Activated naive CD4-positive, alpha-beta T cell treated with anti-CD3 and anti-CD28 coated beads, Interleukin-2, amount 50 U/mL, for 72 hours (primary cell): ENCODE measurements at places on chromosomes 7 and 10.
A peak's percentile ranks its signal among the peaks of the same experiment; 100 is the strongest.

- no peak for DNase-seq
These were observed 170.4 kb downstream of the BMPER start for GRCh38 chr7:34075523-34076370.

GRCh38 chr10:13268310-13268709 lies 31.6 kb downstream of the PHYH start:
- no peak for DNase-seq

GRCh38 chr7:21526007-21526406 lies 16.8 kb upstream of the DNAH11 start:
- no peak for DNase-seq

DNA sequence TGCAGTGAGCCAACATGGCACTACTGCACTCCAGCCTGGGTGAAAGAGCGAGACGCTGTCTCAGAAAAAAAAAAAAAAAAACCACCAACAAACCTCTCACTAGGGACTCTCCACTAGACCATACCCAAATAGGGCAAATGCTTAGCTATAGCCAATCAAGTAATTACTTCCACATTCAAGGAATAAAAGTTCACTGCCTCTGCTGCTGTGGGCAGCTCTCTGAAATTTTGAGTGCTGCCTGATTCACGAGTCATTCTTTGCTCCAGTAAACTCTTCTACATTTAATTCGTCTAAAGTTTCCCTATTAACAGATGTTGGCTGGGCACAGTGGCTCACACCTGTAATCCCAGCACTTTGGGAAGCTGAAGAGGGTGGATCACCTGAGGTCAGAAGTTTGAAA lies 4.7 kb upstream of the NRBF2 start:
- DNase-seq, result no peak

- no peak for DNase-seq
These were observed 21.9 kb downstream of the EIF3B start for GRCh38 chr7:2376351-2377154.

GRCh38 chr10:12832096-12832495 lies 169.4 kb downstream of the CCDC3 start:
- DNase-seq, result no peak

- no peak for DNase-seq
These were observed 5.6 kb upstream of the MALSU1 start for GRCh38 chr7:23293500-23294073.

GRCh38 chr10:8705415-8705814 lies 650.9 kb downstream of the GATA3 start:
- no peak for DNase-seq

GRCh38 chr7:41315764-41316163 lies 387.1 kb downstream of the INHBA start:
- no peak for DNase-seq

DNA sequence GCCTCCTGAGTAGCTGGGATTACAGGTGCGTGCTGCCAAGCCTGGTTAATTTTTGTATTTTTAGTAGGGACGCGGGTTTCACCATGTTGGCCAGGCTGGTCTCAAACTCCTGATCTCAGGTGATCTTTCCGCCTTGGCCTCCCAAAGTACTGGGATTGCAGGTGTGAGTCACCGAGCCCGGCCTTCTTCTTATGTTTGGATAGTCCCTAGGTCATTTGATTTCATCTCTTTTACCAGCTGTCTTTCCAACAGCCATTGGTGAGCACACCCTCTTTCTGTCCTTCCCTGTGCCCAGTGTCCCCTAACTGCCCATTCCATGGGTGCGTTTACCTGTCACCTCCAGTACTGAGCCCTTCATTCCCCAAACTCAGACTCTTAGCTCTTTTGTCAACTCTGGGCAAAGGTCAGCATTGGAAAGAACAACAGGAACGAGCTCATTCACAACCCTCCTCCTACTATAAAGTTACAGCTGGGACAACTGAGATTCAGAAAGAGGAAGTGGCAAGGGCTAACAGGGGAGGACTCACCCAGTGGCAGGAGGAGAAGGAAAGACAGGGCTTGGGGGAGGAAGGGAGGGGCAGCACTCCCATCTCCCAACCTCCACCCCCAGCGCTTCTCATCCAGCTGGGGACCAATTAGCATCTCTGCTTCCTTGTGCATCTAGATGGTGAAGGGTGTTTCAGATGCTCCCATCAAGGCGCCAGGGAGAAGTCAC lies 5.6 kb downstream of the SSC4D start:
- DNase-seq, result no peak

DNA sequence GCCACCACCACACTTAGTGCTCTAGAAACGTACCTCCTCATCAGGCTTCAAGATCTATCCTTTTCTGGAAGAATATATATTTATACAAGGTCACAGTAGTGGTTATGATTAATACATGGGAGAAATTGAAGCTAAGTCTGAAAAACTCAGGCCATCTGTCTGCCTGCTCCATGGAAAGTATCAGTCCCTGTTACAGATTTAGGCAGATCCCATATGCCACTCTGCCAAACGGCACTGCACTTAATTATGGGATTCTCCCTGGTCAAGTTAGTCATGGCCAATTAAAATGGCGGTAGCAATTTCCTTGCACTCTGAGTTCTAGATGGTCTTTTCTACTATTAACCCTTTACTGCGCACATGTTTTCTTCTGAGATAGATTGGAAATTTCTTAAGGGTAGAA lies 740.0 kb downstream of the SUGCT start:
- no peak for DNase-seq

- DNase-seq, result no peak
These were observed 425.9 kb downstream of the LRMDA start for GRCh38 chr10:75857269-75857846.

GRCh38 chr10:127563718-127564553 lies 14.8 kb downstream of the NPS start:
- DNase-seq, result peak; percentile 65

DNA sequence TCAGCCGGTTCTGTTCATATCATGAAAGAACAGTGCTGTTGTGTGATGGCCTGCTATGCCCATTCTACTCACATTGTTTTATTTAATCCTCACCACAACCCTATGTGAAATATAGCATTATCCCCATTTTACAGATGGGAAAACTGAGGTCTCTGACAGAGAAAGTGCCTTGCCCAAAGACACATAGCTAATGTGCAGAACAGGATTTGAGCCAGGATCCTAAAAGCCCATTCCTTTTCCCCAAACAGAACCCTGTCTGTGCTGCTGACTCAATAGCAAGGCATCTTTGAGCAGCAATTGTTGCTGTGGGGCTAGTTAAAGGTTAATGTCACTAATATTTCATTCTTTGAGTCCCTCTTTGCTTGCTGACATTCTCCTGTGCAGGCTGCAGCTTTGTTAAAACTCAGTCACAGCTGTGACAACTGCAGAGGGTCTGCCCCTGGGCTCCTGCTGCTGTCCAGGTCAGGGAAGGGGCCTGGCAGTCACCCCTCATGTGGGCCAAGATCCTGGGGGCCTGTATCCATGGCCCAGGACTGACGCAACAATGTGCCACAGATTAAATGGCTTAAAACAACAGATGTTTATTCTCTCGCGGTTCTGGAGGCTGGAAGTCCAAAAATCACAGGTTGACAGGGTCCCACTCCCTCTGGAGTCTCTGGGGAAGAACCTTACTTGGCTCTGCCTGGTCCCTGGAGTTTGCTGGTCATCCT lies 40.4 kb downstream of the AFAP1L2 start:
- DNase-seq, result no peak

DNA sequence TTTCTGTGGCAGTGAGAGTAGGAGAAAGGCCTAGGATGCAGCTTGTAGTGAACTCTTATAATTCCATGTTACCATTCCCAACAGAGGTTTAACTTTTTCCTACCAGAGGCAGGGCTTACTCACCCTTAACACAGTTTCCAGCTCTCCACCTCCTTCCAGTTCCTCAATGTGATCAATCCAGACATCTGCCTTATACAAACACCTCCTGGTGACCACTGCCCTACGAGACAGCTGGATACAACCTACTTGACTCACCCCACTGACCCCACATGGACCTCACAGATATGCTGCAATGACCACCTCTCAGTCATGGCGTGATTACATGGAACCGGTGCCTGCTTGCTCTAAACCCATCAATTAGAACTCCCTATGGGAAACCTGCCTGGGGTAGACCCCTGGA lies 326.5 kb downstream of the TNS3 start:
- DNase-seq, result no peak

DNA sequence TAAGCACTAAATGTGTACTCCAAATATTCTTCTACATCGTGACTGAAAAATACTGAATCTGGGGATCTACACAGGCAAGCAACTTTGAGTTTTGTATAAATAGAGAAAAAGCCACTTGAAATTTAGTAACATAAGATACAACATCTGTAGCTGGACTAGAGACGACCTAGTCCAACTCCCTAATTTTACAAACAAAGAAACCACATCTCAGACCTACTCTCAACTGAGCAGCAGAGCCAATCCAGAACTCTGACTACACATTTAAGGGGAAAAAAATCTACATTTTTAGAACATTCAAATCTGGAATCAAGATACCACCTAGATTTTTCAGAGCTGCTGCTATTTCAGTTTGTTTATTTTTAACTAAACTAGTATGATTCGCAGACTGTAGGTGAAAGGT lies 88.9 kb downstream of the CABCOCO1 start:
- DNase-seq, result no peak

GRCh38 chr7:151289891-151290290 lies 41.4 kb upstream of the SMARCD3 start:
- no peak for DNase-seq

DNA sequence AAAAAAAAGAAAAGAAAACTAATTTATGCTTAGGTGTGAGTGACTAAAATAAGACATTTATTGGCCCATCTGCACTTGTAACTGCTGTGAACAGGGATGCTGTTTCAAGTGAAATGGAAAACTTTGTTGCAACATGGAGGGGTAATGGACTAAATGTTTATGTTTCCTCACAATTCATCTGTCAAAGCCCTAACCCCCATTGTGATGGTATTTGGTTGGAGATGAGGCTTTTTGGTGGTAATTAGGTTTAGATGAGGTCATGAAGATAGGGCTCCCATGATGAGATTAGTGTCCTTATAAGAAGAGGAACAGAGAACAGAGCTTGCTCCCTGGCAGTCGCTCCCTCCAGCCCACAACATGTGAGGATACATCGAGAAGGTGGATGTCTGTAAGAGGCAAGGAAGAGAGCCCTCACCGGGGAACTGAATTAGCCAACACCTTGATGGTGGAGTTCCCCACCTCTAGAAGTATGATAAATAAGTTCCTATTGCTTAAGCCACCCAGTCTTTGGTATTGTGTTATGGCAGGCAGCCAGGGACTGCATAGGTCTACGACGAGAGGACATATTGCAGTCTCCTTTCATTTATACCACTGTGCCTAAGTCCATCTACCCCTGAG lies 28.6 kb upstream of the VCL start:
- no peak for DNase-seq

DNA sequence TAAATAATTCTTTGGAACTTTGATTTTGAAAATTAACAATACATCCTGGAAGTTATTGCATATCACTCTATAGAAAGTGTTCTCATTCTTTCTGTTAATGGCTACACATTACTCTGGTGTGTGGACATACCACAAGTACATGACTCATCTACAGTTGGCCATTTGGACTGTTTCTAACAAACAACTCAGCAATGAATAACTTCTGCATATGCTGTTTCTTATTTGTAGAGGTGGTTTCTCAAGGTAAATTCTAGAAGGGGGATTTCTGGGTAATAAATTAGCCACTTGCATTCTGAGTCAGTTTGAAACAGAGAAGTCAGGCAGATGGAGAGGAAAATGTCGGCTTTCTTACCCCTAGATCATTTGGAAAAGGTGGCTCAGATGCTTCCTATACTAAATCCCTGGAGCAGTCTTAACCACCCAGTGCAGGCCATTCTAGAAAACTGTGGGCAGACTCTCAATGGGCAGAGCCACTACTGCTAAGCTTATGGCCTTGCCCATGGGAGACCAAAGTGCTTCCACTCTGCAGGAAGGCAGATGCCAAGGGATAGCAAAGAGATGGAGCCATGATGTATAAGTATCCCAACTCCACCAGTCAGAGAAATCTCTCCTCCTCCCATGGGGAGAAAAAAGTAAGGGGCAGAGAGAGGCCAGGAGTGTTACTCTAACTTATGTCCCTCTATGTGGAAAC lies 194.0 kb upstream of the PLPP4 start:
- DNase-seq, result no peak

DNA sequence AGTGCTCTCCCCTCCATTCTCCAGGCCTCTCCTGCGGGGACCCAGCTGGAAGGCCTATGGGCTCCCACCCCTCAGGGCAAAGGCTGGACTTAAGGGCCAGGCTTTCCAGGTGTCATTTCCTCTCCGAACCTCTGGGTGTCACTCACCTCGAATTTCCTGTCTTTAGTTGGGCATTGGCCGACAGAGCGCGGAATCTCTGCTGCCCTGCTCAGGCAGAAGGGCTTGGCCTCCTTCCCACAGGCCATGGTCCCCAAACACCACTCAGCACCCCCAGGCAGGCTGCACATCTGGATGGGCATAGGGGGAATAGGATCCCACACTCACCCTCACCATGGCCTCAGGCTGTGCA lies 212.9 kb downstream of the CCSER2 start:
- DNase-seq, result no peak

DNA sequence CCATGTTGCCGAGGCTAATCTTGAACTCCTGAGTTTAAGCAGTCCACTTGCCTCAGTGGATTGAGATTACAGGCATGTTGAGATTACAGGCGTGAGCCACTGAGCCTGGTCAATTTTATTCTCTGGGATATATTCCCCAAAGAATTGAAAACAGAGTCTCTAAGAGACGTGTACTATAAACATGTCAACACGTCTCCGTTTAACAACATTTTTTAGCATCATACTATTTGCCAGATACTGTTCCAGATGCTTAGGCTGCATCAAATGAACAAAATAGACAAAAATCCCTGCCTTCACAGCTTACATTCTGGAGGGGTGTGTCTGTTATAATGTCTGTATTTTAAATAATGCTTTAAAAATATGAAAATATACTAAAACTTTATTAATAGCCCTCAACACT lies 54.1 kb upstream of the PRKG1 start:
- DNase-seq, result no peak

DNA sequence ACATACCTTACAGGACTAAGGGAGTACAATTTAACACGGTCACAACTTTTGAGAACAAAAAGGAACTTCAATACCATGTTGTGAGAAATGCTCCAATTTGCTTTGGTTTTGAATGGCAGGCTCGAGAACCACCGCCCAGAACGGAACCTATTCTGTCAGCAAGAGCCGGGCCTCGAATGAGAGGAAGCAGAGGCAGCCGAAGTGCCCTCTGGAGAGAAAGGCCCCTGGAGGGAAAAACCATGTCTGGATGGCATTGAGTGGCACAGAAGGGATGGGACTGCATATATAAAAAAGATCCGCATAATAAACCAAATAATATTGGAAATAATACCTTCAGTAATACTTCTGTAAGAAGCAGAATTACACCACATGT lies 85.6 kb downstream of the CHST15 start:
- no peak for DNase-seq

GRCh38 chr7:141339603-141340002 lies 211.6 kb upstream of the AGK start:
- no peak for DNase-seq

DNA sequence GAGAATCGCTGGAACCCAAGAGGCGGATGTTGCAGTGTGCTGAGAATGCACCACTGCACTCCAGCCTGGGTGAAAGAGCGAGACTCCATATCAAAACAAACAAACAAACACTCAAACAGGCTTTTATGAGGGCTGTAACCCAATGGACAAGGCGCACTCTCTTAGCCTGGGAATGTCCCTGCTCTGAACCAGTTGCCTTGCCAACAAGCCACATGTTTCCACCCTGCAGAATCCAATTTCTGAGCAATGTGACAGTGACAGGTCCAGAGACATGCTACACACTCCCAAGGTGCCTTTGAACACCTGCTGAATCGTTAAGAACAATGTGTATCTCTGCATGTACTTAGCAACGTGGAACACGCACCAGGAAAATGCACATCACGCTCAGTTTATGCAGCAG lies 186.8 kb upstream of the AUTS2 start:
- DNase-seq, result no peak

GRCh38 chr10:36141856-36142560 lies 499.9 kb upstream of the FZD8 start:
- no peak for DNase-seq
